ENCODE measurements at places on chromosomes 13 and 19.
A peak's percentile ranks its signal among the peaks of the same experiment; 100 is the strongest.

DNA sequence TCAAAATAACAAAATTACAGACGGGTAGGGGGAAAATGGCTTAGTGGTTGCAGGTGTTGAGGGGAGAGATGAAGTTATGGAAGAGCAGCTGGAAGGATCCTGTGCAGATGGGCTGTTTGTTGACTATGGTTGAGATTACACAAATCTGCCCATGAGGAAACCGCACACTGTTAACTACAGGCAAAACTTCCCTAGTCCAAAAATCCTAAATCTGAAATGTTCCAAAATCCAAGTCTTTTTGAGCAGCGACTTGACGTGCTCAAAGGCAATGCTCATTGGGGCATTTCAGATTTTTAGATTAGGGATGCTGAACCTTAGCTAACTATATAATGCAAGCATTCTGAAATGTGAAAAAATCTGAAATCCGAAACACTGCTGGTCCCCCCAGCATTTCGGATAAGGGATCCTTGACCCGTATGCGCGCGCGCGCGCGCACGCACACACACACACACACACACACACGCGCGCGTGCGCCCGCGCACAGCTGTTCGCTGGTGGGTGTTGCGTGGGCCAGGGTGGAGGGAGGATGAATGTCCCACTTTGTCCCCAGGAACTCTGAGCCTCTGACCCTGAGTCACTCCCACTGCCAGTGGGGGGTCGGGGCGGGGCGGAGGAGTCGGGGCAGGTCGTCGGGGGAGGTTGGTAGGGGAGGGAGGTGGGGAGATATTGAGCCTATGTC is 6.8 kb downstream of the F2RL3 start:
- DNase-seq: no peak

GRCh38 chr19:6875218-6875617 is 12.2 kb upstream of the ADGRE1 start:
- no peak for DNase-seq

- DNase-seq: no peak
Observed at GRCh38 chr13:71634182-71634581, 232.8 kb downstream of the DACH1 start.

- no peak for DNase-seq
Observed at GRCh38 chr13:87302931-87303330, 368.2 kb upstream of the SLITRK5 start.

DNA sequence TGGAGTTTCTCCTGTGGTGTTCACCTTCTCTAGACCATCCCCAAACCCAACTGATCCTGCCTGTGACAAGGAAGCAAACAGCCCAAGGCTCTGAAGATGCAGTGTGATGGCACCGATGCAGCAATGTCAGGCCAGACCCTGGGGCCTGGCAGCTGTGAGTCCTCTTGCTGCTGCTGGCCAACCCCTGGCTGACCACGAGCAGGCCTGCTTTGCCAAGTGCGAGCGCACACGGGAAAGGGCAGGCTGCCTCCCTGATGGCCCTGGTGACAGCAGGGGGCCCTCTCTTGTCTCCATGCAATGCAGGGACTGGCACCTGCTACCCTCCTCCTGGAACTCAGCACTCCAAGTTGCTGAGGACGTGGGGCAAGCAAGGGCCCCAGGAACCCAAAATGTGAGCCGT is 5.4 kb upstream of the VSTM2B start:
- DNase-seq: no peak

DNA sequence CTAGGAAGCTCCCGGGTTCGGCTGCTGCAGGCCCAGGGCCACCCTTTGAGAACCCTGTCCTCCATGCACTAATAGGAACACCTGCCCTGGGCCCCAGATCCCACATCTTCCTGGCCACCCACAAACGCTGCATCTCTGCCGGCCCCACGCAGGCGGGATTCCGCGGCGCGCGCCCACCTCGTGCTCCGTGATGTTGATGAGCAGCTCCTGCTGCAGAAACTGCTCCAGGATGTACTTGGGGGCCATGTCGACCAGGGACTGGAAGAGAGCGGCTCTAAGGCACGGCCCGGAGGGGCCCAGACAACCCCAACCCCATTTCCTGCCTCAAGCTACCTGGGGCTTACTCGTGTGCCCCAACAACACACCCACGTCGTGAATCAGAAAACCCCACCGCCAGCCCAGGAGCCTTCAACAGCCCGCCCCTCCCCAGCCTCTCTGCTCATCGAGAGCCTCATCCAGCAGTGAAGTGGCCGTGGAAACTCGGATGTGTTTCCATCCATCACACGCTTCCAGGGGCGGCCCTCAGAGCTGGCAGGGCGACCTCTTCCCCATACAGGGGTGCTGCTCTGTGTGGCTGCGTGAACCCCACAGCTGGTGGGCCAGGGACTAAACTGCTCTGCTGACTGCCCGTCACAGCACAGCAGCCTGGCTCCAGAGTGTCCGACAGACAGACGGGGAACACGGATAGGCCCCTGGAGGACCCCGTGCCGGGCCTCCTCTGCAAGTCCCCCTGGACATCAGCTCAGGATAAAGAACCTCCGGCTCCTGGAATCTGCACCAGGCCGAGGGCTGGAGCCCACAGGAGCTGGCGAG is 4.2 kb downstream of the POLR2E start:
- DNase-seq: peak; percentile 61

GRCh38 chr13:37136187-37136586 is 30.7 kb upstream of the CSNK1A1L start:
- no peak for DNase-seq

GRCh38 chr13:20177049-20177831 is 15.5 kb downstream of the GJB2 start:
- DNase-seq: no peak

DNA sequence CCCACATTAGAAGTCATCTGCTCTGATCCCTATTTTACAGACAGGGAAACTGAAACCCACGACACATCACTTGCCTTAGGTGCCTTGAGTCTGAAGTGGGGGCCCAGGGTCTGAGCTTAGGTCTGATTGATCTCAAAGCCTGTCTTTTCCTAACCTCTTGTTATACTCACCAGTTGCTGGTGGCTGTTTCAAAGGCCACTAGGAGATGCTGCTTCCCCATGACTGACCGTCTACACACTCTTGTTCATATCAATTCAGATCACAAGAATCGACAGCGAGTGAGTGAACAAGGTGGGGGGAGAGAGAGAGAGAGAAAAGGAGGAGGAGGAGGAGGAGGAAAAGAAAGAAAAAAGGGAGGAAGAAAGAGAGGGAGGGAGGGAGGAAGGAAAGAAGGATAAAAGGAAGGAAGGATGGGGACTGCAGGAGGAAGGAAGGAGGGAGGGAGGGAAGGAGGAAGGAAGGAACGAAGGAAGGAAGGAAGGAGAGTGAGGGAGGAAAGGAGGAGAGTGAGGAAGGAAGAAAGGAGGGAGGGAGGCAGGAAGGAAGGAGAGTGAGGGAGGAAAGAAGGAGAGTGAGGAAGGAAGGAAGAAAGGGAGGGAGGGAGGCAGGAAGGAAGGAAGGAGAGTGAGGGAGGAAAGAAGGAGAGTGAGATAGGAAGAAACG is 3.3 kb downstream of the OR10H1 start:
- DNase-seq: no peak

DNA sequence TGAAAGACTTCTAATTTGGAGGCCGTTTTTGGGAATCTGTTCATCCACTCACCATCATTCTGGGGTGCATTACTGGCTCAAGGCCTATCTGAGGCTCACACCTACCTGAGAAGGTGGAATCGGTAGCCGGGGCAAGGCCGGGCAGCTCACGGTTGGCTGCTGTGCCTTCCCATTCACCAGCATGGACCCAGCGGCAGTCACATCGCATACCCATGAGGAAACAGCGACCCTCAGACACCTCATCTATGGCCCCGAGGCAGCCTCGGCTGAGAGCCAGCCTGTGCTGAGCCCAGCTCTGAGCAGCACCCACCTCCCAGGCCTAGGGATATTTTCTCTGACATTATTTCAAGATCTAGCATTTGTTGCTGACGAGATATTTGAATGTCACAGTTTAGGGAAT is 130.5 kb downstream of the ATP11A start:
- no peak for DNase-seq

DNA sequence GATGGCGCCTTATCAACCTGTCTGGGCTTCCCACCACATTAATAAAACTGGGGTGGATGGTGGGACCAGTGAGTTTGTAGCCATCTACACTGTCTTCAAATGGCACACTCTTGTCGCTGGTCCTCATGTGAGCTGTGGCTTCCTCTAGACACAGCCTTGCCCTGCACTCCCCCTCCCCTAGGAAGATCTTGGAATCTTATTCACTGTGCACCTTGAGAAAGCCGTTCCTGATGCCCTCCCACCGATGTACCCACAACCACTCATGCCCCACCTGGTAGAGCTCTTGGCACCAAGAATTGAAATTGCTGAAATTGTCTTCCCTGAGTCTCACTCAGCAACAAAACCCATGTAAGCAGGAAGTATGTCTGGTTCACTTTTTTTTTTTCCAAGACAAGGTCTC is 146.0 kb downstream of the PTPRS start:
- no peak for DNase-seq

GRCh38 chr13:40586886-40587565 is 79.4 kb downstream of the FOXO1 start:
- DNase-seq: no peak

DNA sequence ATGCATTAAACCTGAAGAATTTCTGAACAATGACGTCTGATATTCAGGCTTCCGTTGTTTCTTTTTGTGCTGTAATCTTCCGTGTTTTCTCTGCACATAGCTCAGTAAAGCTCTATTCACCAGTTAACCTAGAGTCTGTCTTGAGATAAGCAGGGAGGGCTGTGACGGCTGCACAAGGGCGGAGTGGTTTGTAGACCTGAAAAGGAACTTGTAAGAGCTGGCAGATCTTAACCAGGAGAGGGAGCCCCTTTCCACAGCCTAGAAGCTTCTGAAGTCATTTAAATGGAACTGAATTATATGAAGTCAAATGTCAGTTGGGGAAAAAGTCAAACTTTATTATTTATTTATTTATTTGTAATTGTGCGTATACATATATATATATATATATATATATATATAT is 27.5 kb downstream of the DPRX start:
- DNase-seq: no peak

DNA sequence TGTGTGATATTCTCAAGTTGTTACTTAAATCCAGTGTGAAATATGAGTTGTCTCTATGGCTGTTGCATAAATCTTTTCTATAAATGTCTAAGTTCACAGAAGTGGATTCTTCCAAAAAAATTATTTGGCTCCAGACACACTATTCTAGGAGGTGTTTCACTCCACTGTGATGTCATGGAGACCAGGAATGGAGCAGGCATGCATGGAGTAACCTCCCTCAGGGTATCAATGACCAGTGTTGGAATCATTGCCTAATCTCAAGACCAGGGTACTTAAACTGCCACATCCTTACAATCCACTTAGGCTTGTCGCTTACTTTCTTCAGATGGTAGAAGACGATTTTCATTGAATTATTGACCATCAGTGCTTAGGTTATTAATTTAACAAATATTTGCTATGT is 55.4 kb downstream of the LRRC63 start:
- DNase-seq: no peak

DNA sequence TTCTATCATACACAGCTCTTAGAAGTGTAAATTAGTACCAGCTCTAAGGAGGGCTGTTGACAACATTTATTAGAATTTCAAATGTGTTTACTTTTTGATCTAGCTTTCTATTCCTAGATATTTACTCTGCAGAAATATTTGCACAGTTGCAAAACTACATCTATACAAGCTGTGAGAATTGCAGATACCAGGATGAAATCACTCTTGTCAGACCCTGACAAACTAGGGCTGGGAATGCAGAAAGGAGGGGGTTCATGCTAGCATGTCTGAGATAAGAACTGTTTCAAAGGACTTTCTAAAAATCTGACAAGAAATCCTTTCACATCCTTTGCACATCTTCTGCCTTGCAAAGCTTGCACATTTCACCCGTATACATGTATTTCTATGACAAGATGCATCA is 11.8 kb upstream of the PABPC3 start:
- DNase-seq: no peak

DNA sequence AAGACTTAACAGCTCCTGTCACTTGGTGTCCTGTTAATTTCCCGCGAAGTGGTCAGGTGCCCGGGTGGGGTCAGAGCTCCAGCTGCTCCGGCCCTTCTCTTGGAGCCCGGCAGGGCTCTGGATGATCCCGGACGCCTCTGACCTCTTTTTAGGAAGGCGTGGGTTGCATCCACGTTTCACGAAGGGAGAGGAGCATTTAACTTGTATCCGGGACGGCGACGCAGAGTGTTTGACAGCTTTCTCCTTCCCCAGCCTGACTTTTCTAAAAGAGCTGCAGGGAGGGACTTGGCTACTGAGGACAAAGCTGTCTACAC is 656 bp downstream of the ZNF155 start:
- DNase-seq: no peak

DNA sequence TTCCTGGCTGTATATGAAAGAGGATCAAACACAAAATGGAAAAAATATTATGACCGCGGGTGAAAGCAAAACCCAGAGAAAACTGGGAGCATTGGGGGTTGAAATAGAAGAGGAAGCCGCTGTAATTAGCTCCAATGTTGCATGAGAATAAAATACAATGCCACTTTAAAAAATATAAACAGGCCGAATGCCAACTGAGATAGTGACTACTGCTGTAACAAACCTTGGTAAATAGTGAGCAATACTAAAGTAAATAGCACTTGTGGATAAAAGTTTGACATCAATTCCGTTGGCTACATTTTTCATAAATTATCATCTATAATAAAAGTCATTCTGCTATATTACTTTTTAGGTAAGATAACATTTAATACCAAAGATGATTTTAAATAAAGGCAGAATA is 395.8 kb upstream of the MIR17HG start:
- DNase-seq: no peak

GRCh38 chr19:13952931-13953531 is 722 bp downstream of the DCAF15 start:
- DNase-seq: no peak

DNA sequence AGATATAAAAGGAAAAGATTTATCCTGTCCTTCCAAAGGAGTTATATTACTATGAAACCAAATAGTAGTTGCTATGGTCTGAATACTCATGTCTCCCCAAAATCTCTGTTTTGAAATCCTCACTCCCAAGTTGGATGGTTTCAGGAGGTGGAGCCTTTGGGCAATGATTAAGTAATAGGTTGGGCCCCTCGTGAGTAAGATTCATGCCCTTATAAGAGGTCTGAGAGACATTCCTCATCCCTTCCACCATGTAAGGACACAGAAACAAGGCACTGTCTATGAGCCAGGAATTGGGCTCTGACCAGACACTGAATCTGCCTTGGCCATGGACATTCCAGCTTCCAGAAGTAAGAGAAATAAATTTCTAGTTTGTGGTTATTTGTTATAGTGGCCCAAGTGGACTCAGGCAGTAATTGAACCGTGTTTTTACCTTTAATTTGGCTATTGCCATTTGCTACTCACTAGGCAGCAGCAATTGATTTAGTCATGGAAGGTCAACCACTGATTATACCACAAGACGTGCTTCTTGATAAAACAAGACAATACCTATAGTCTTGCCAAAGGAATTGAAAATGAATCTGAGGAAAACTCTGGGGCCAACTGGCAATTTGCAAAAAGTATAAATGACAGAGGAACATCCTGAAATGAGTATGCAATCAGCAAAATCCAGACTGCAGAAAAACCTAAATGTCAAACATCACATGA is 717.4 kb upstream of the SPRY2 start:
- no peak for DNase-seq

DNA sequence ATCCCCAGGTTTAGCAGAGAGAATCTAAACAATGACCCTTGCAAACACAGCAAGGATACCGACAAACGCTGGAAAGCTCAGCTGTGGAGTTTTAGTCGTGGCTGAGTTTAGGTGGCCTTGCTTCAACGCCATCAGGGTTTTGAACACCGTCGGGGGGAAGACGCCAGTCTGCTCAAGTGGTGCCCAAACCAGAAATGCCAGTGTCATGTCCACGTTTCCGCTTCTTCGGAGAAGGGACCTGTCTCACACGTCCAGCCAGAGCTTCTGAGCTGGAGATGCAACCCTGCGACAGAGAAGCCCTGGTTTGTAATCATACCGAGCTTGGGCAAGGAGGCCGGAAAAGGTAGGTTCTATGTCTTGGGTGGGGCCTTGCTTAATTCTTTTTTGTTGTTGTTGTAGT is 42.6 kb upstream of the ATP11A start:
- DNase-seq: no peak
